ENCODE measurements at places on chromosomes 6 and 20.

DNA sequence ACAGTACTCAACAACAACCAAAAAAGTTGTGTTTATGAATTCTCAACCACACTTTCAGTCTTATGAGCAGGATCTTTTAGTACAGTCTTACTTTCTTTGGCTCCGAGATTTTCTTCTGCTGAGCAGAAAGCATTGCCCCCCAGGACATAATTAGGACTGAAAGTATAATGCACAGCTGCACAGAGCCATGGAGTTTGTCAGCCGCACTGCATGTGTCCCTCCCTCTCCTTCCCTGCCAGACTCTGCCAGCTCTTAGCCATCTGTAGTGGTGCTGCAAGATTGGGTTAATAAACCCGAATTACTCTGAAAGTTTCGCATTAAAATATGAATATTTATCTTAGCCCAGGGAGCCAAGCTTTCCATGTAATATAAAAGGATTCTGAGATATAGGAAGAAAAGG is 179.6 kb upstream of the PTCHD4 start:
- no peak for DNase-seq

GRCh38 chr6:144338474-144338873 is 53.3 kb downstream of the UTRN start:
- DNase-seq: no peak

- DNase-seq: no peak
Measured at GRCh38 chr6:147724454-147724853, 216.0 kb downstream of the SAMD5 start.

DNA sequence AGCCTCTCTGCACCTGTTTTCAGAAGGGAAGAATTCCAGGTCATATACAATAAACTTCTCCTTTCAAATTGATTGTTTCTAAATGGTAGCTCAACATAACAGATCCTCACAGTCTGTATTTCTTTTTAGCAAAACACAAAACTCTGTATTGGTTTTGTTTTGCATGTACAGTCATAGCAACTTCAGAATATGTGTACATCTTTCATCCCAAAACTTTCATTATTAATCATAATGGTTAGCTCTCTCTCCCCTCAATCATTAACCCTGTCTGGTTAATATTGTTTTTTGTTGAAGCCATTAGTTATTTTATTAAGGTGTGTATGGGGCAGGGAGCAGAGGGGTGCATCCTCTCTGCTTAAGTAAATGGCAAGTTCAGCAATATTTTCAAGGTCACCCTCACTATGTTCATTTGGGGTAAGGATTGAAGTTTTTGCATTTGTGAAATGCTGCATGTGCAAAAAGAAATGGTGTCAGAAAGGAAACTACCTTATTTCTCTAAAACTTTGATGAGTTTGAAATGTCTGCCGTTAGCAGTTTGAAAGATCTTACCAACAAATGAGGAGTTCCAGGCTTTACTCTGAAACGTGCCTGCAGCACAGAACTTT is 136.8 kb upstream of the BTBD3 start:
- no peak for DNase-seq

DNA sequence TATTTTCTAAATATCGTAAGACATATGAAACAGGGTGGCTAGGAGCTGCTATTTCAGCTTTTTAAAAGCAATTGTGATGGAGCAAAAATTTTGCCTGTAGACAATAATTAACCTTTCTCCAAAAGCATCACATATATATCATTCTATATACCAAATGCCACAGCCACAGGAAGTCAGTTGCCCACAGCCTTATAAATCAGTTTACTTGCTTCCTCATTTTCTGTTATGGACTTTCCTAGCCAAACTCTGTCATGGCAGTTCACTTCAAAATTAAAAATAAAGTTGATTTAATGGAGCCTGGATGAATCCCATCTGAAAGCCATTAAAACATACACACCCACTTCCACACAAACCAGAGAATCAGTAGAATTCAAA is 93.4 kb upstream of the NHSL1 start:
- no peak for DNase-seq

- DNase-seq: no peak
Measured at GRCh38 chr6:151430886-151431285, 21.0 kb downstream of the RMND1 start.

- DNase-seq: no peak
Measured at GRCh38 chr6:52201046-52201445, 14.9 kb downstream of the IL17A start.

- DNase-seq: no peak
Measured at GRCh38 chr6:17621003-17621402, 20.9 kb downstream of the FAM8A1 start.

DNA sequence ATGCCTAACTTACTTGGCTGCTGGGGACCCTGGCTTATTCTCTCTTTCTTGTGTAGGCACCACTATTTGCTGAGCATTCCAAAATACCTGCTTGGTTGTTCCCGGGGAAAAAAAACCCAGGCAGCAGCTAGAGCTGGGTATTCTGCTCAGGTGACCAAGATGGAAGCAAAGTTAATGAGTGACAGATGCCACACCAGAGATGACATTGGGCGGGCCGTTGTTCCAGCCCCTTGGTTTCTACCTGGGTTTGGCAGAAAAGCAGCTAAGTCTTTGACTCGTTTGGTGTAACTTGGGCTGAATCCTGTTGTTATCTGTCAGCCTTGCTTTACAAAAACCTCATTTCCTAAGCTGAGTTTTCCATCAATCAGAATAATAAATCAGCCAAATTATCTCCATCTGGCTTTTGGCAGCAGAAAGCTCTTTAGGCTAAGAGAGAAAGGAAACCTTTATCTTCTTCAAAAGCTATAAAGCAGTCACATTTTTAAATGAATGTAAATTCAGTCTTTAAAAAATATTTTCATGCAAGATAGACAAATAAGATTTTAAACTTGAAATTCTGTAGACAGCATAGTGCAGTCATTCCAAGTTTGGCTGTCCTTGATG is 202.0 kb upstream of the GMDS start:
- DNase-seq: no peak

- DNase-seq: no peak
Measured at GRCh38 chr20:51926670-51927305, 124.5 kb upstream of the SALL4 start.

DNA sequence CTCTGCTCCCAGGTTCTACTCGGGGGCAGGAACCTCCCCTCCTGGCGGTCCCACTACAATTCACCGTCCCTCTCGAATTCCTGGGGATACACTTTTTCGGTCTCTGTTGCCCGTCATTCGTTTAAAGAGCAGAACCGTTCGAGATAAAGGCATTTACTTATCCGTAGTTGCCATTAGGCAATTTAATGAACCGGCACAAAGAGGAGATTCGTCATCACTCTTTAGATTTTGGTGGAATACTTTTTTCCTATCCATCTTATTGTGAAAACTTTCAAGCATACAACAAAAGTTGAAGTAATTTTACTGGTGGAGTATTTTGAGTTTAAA is 1.2 kb upstream of the CD24 start:
- no peak for DNase-seq

DNA sequence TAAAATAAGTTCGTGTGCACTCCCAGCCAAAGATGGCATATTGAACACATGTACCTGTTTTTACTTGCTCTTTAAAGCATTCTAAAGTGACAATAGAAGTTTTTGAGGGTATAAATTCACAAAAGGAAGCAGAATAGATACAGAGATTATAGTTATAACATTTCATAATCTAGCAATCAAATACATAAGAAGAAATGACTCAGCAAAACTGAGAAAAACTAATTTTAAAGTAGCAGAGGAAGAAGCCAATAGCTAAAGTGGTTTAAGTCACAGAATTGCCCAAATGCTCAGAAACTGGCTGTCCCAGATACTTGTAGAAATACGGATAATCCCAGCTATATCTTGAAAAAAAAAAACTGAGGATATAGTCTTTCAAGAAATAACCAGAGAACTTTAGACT is 49.2 kb upstream of the TBC1D32 start:
- no peak for DNase-seq

Measured in stimulated activated CD8-positive, alpha-beta memory T cell treated with anti-CD3 and anti-CD28 coated beads, Interleukin-7, amount 100 ng/mL, for 24 hours (primary cell).